ENCODE measurements at places on chromosomes 11 and 22.

GRCh38 chr11:72119198-72119597 lies 6.7 kb upstream of the ANAPC15 start:
- DNase-seq, result no peak

DNA sequence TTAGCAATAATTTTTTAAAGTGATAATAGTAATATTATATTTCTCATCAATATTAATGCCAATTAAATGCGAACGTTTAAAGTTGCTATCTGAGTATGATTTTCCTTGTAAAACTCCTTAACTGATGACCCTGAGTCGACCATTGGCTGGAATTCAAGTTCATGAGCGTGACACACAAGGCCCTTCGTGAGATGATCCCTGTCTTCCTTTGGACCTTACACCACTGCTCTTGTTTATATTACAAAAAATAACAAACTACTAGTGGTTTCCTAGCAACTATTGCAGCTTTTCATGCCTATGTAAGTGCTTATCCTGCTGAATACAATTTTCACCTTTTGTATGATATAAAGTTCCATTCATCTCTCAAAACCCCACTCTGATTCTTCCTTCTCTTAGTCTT lies 752.9 kb downstream of the CNTN5 start:
- DNase-seq, result peak; percentile 3

GRCh38 chr11:72439455-72439854 lies 5.1 kb upstream of the CLPB start:
- peak; percentile 37 for DNase-seq

- peak; percentile 61 for DNase-seq
Measured at GRCh38 chr22:37259540-37260029, 15.5 kb upstream of the RAC2 start.

DNA sequence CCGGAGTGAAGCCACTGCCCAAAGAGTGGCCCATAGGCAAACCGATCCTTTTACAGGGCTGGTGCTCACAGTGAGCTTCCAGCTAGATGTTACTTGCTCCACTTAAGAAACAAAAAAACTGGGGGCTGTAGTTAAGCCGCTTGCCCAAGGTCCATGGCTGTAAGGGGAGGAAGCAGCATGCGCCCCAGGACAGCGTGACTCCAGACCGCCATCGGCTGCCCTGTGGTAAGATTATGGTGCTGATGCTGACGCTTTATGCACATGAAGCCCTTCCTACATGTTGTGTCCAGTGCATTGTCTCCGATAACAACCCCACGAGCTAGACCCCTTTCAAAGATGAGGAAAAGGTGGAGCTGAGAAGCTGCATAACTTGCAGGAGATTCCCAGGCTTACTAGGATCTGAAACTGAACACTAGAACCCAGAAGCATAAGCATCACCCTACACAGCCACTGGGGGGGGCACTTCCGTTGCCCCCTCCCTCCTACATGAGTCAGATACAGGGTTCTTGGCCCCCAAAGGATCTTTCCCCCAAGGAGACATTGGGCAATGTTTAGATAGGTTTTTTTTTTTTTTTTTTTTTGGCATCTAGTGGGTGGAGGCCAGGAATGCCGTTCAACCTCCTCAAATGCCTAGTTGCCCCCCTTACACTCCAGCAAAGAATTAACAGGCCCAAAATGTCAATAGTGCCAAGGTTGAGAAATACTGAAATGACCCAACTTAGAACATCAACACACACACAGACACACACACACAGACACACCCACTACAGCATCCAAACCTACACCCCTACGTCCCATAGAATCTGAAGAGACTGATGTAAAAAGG lies 53.9 kb downstream of the MN1 start:
- DNase-seq, result peak; percentile 24

DNA sequence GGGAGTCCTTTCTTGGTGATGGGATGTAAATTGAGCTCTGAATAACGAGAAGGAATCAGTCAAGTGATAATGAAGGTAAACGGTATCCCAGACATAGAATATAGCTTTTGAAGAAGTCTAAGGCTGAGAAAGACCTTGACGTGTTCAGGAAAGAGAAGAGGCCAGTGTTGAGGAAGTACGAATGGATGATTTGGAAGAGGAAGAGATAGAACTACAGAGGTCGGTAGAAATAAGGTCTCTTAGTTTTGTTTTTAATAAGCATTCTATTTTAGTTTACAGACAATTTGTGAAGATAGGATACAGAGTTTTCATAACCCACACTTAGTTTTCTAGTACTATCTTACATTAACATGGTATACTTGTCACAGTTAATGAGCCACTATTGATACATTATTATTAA lies 1598.1 kb downstream of the FAM181B start:
- no peak for DNase-seq

DNA sequence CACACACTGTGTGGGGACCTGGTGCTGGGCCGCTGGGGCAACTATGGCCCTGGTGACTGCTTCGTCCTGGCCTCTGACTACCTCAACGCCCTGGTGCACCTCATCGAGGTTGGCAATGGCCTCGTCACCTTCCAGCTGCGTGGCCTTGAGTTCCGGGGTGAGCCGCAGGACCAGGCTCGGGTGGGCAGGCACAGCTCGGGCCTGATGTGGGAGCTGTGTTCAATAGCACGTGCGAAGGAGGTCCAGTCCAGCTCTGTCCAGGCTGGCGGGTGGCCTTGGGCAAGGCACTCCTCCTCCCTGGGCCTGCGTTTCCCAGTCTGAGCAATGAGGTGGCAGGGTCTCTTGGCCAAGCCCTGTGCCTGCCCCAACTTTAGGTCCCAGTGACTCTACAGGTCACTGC lies 8.3 kb upstream of the SIPA1 start:
- DNase-seq, result no peak

- DNase-seq, result no peak
Measured at GRCh38 chr11:133515107-133515506, 17.2 kb downstream of the OPCML start.

DNA sequence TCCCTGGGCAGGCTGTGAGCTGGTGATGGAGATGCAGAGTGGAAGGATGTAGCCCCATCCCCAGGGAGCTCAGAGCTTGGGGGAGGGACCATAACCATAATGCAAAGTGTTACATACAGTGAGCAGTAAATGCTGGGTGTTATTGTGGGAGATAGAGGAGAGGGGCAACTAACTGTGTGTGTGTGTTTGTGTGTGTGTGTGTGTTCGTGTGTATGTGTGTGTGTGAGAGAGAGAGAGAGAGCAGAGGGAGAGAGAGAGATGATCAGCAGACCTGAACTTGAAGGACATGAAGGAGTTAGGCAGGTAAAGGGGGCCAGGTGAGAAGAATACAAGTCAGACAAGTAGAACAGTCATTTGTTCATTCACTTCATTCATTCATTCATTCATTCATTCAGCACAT lies 74.2 kb downstream of the CACNG2 start:
- no peak for DNase-seq

- DNase-seq, result peak; percentile 96
Measured at GRCh38 chr11:19441752-19442553, 201.2 kb upstream of the E2F8 start.

GRCh38 chr11:13629779-13630178 lies 38.7 kb upstream of the FAR1 start:
- no peak for DNase-seq

- peak; percentile 43 for DNase-seq
Measured at GRCh38 chr11:63536669-63537292, at the start of gene PLAAT4. Gene PLAAT4, plus strand, starts transcription at chr11:63536808. Its CDS starts 61 bp downstream, at chr11:63536869.

- no peak for DNase-seq
Measured at GRCh38 chr11:31910950-31911576, 99.9 kb upstream of the PAX6 start.

- DNase-seq, result no peak
Measured at GRCh38 chr11:113019711-113020110, 58.5 kb downstream of the NCAM1 start.

GRCh38 chr11:68242616-68243015 lies 29.2 kb downstream of the C11orf24 start:
- no peak for DNase-seq

DNA sequence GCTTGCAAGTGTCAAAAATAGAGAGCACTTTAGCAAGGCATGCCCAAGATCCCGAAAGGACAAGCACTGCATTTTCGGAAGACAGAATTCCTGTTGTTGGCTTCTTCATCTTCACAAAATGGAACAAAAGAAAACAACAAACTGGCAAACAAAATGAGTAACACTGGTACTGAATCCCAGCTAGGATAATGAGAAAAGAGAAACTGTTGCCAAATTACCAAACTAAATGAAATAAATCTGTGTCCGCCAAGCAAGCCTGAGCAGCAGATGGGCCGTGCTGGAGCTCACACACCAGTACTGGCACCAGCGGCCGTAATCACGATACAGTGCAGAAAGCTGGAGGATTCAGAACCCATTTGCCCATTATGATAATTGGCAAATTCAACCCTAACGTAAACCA lies 30.6 kb downstream of the TUB start:
- no peak for DNase-seq

GRCh38 chr22:38016182-38017151 lies 32.1 kb upstream of the SOX10 start:
- DNase-seq, result no peak

- no peak for DNase-seq
Measured at GRCh38 chr11:47276923-47277322, 7.0 kb downstream of the MADD start.

- no peak for DNase-seq
Measured at GRCh38 chr11:119501777-119502405, 78.9 kb upstream of the THY1 start.

- DNase-seq, result no peak
Measured at GRCh38 chr11:126695293-126695692, 305.3 kb downstream of the KIRREL3 start.

DNA sequence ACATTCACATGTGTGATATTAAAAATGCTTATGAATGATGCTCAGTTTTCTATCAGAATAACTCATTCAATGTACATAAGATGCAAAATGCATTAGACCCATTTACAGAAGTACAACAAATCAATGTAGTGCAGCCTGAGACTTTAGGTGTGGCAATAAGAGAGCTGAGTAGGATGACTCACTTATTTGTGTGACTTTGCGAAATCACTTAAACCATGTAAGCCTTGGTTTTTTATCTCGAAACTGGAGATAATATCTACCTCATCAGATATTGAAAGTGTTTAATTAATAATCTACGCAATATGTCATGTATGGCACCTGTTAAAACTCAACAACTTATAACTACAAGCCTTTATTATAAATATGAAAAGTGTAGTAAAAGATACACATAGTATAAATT lies 105.7 kb upstream of the LUZP2 start:
- DNase-seq, result peak; percentile 21

DNA sequence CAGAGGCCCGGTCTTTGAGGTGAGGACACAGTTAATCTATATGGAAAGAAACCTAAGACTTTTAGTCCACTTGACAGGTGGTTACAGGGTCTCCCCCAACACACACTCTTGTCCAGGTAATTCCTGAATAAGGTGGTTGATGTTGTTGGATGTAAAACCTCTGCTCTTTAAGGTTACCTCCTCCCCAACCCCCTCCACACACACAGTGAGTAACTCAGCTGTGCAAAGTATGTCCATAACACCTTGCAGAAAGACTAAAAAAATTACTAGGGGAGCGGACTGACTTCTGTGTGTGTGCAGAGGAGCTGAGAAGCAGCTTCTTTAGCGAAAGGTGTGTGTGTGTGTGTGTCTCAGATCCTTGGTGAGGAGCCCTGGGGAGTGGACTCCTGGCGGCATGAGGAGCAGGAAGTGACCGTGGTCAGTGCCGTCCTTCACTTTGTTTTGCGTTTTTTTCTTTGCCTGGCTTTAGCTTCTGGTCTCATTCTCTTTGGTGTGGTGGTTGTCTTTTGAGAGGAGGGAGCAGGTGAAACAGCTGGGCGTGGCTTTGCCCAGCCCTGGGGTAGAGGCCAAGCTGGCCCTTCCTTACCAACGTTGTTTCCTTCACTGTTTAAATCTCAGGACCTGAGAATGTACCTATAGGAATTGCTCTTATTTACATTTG lies 1.7 kb downstream of the ZBED4 start:
- no peak for DNase-seq

DNA sequence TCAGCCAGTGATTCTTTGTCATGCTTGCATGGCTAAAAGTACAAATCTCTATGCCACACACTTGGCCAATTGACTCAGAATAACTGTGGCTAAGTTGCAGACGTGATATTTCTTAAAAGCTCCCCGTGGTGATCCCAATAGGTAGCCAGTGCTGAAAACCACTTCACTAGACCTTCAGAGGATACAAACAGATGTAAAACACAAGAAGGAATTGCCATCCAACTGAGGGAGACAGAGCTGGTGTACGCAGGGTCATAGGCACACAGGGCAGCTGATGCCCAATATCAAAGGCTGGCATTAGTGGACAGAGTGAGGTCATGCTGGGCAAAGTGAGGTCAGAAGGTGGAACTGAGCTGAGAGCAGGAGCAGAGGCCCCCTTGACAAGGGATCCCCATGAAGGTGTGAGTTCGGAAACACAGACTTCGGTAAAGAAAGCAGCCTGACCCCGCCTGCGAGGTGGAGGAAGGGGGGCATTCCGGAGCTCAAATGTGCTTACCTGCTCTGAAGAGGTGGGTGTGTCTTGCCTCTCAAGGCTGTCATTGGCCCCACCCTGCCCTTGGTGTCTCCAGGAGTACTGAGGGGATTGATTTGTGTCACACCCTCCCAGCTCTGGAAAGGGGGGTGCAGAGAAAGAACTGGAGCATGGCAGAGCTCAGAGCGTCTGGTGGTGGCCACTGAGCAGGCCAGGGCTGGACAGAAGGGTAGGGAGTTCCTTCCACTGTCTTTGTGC lies 344.9 kb upstream of the B3GAT1 start:
- no peak for DNase-seq

- DNase-seq, result no peak
Measured at GRCh38 chr11:17268902-17269301, 7.6 kb upstream of the NUCB2 start.

GRCh38 chr11:72951888-72952287 lies 137.7 kb downstream of the ATG16L2 start:
- no peak for DNase-seq

- no peak for DNase-seq
Measured at GRCh38 chr22:25942856-25943411, 200.9 kb downstream of the MYO18B start.

- no peak for DNase-seq
Measured at GRCh38 chr22:50292643-50293440, 14.6 kb downstream of the PLXNB2 start.

DNA sequence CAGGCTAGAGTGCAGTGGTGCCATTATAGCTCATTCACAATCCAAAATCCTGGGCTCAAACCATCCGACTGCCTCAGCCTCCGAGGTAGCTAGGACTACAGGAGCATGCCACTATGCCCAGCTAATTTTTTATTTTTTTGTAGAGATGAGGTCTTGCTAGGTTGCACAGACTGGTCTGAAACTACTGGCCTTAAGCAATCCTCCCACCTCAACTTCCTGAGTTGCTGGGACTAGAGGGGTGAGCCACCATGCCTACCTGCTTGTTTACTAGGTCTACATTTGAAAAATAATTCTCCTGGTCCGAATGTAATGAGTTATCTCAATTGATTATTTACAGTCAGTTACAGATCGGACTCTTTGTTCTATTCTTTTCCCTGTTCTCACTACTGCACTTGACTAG lies 22.0 kb downstream of the TAF1D start:
- DNase-seq, result no peak

- no peak for DNase-seq
Measured at GRCh38 chr11:70826541-70827335, 425.6 kb downstream of the SHANK2 start.

DNA sequence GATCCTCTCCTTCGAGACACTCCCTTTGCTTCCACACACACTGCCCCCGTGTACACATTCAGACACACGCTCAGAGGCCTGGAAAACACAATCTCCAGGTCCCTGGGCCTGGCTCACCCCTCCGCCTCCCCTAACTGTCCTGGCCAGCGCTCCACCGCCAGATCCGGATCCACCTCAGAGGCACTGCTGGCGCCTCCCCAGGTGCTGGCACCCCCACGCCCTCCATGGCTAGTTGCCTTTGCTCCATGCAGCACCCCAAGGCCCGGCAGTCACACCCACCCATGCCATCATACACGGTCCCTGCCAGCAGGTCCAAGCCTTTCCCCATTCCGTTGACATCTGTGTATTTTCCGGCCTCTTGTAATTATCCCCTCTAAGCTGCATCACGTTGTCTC lies 11.1 kb downstream of the SPTBN2 start:
- DNase-seq, result no peak

Data from fibroblast of upper back skin (primary cell).